H1 (cell line): ENCODE measurements at places on chromosomes 3 and 15. TPM values are rescaled to one million over a fixed set of nuclear protein-coding genes. Genes with fewer than 3 reads are reported as not detected.

Gene TNNC1
- 5.8 and 9.5 TPM in 2 replicates for total RNA-seq

Gene TMCO5A
- not detected in 2 replicates for total RNA-seq

Gene GATM
- 10.0 and 10.2 TPM in 2 replicates for total RNA-seq

Gene FAM98B
- 44.6 and 48.4 TPM in 2 replicates for total RNA-seq

Gene NR1I2
- total RNA-seq: 0.28 and 0.44 TPM in 2 replicates

Gene SYNM
- total RNA-seq: 2.0 and 2.2 TPM in 2 replicates

Gene SPTBN5
- 0.84 and 1.1 TPM in 2 replicates for total RNA-seq

Gene RARB
- total RNA-seq: 0.22 and 0.44 TPM in 2 replicates

Gene FBXL22
- total RNA-seq: 0.47 and 0.54 TPM in 2 replicates

Gene CTXND1
- total RNA-seq: not detected in 2 replicates

Gene SMCO1
- not detected in 2 replicates for total RNA-seq
